Activated naive CD4-positive, alpha-beta T cell treated with anti-CD3 and anti-CD28 coated beads, Interleukin-2, amount 50 U/mL, for 72 hours (primary cell): ENCODE measurements at places on chromosomes 2 and 18. TPM values are rescaled to one million over a fixed set of nuclear protein-coding genes. Genes with fewer than 3 reads are reported as not detected.

Gene SLC19A3
- total RNA-seq, result not detected

DNA sequence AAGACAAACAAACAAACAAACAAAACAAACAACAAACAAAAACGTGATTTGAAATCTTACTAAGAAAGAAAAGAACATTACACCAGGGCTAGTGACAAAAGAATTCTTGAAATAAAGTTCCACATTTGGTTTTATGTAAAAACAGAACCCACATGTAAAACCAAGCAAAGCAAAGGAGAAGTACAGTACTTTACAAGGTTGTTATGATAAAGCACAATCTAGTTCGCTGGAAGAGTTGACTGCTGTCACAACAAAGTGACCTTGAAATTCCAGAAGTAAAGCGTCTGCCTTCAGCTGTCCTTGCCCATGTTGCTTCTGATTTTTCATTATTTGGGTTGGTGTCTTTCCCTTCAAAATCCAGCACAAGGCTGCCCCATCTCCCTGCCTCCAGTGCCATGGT lies 94.8 kb upstream of the CYRIA start:
- DNase-seq, result no peak

Gene PRKAG3
- not detected for total RNA-seq

Gene PXDN
- total RNA-seq, result 0.32 TPM

DNA sequence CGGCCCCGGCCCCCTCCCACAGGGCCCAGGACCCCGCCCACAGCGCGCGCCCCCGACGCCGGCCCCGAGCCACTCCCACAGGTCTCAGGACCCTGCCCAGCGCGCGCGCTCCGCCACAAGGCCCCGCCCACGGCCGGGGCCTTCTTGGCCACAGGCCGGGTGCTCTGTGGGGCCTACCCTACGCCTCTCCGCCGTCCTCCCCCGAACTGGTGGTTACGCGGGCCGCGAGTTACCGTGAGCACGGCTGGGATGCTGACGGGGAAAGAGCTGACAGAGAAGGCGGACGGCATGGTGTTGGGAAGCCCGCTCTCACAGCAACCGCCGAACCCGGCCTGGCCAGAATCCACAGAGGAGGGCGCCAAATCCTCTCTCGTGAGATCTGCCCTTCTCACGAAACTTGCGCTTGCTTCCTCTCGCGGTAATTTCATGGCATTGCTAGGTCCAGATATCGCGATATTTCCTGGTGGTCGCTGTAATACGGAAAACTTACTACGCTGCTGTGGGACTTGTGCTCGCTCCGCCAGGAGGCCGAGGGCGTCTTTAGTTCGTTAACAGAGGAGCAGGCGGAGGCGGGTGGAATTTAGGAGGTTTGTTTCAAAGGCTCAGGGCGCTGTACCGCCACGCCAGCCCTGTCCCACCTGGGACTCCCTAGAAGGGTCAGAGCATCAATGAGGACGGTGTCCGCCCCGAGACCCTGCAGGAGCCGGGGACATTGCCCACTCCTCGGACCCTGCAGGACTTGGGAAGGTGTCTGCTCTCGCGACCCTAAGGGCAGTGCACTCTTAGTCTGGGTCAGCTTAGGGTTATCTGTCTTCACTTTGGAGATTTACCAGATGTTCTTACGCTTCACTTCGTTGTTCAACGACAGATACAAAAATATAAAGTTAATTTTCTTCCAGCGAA lies at the start of gene TMEM18:
Gene TMEM18, minus strand, starts transcription at position 351 of the 903 bp plus-strand sequence. Its CDS starts 61 bp downstream, at position 290.
- no peak for DNase-seq
